ENCODE measurements at places on chromosomes 5 and 9.
A peak's percentile ranks its signal among the peaks of the same experiment; 100 is the strongest.

DNA sequence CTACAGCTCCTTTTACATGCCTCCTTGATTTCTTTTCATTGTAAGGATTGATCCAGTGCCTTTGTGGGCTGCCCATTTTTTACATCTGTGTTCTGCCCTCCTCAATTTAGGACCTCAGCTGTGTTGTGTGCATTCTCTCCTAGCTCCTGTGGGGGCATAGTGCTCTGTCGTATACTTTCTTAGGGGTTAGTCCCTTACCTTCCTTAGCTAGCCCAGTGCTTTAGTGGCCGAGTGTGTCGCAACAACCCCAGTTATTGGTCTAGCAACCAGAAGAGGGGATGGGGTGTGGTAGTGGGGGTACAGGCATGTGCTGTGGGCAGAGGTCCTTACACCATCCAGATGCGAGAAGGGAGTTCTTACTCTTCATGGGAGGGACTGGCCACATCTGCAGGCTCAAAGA, 12.1 kb downstream of the MTRR start:
- DNase-seq: no peak

DNA sequence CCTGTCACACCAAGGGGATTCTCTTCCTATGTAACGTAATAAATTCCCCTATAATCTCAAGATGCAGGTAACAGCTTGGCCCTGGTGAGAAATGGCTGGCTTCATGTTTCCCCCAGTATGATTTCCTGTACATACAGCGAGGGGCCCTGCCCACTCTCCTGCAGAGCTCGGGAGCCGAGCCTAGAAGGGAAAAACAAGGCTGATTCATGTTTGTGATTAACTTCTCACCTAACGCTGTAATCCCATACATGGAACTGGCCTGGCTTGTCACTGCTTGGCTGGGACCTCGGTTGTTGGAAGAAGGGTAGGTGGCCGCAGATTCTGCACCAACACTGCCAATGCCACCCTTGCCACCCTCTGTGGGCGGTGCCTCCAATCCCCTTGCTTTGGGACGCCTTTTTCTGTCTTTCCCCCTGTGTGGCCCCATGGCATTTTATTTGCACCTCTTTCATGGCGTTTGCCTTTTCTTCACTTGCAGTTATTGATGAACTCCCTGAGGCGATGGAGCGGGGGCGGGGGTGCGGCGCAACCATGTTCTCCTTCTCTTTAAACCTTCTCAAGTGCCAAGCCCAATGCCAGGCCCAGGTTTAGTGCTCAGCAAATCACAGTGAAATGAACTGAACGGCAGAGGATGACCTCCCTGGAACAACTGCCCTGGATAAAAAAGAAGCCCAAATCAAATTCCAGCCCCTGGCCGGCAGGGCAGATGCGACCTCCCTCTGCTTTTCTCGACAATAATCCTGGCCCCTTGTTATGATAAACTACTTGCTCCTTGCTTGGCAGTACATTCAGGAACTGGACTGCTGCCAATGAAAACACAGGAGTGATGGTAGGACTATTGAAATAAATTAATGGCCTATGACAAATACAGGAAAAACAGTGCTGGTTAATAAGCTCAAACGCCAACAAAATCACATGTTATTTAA, 108.1 kb downstream of the TMEM174 start:
- DNase-seq: peak; percentile 73

GRCh38 chr9:127430415-127430814, 6.2 kb downstream of the ZNF79 start:
- no peak for DNase-seq

DNA sequence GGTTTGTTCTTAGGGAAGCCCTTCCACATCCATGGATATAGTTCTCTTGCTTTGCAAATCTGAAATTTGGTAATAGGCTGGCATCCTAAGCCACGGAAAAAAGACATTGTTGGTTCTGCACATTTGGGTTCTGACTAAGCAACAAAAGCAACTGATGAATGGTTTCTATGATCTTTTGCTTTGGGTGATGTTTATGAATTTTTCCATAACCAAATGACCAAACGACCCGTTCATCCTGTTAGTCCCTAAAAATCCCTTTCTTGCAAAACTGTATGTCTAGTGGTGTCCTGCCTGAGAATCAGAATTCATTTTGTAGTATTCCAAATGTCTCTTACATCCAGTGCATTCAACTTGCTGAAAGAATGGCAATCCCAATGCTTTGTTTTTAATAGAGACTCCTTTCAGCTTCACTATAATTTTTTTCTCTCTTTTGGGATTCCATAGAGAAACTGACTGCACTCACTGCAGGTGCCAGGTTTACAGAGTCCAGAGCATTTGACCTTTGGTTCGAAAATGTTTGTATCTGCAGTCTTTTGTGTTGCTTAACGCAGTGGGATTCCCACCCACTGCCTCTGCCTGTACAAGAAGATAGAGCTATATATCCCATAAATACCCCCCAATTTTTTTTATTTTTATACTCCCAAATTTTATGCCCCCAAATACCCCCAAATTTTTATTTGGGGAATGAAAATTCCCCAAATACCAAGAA, 4.7 kb downstream of the SPTAN1 start:
- no peak for DNase-seq

- DNase-seq: no peak
Observed at GRCh38 chr5:64775291-64775690, 6.6 kb downstream of the CWC27 start.

- DNase-seq: no peak
Observed at GRCh38 chr5:172630986-172631385, 10.1 kb upstream of the NEURL1B start.

- no peak for DNase-seq
Observed at GRCh38 chr5:158120760-158121159, 261.8 kb upstream of the CLINT1 start.

DNA sequence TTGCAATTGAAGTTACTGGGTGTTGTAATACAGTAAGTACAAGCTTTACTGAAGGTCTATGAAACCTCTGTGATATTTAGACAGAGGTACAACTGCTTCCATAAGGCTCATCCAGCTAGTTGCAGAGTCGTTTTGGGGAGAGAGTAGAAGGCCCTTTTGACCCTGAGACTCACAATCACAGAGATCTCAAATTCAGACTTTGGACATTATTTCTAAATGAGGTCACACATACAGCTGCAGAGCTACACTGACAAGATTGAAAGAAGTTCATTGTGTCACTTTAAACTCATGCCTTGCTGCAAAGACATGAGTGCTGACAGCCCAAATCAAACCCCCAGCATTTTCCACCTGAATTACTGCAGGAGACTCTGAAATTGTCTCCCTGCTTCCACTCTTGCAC, 205.9 kb upstream of the TMEM161B start:
- no peak for DNase-seq

- DNase-seq: peak; percentile 31
Observed at GRCh38 chr5:157575381-157576020, at the start of gene ADAM19. Gene ADAM19 (minus strand): TSS chr5:157575775. CDS start chr5:157575696, 79 bp downstream.

DNA sequence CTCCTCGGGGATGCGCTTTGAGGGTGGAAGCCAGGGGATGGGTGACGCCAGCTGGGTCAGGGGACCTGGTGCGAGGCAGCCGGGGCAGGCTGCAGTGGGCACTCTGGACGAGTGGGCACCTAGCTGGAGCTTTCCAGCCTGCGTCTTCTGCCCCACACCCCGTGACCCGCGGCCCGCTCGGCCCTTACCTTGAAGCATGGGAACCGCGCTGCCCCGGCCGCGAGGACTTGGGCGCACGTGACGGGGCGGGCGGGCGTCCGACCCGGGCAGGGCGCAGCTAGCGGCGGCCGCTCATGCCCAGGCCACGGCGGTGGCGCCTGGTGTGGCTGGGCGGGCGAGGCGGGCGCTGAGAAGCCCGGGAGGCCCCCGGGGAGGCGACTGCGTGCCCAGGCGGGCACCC, 300 bp downstream of the FAM163B start:
- DNase-seq: no peak

DNA sequence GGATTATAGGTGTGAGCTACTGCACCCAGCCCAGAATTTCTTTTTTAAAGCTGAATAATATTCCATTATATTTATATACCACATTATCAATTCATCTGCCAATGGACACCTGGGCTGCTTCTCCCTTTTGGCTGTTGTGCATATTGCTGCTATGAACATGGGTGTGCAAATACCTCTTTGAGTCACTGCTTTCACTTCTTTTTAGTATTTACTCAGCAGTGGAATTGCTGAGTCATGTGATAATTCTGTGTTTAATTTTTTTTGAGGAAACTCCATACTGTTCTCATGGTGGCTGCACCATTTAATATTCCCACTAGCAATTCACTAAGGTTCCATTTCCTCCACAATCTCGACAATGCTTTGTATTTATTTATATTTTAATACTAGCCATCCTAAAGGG, 36.1 kb upstream of the KIF4B start:
- DNase-seq: no peak

DNA sequence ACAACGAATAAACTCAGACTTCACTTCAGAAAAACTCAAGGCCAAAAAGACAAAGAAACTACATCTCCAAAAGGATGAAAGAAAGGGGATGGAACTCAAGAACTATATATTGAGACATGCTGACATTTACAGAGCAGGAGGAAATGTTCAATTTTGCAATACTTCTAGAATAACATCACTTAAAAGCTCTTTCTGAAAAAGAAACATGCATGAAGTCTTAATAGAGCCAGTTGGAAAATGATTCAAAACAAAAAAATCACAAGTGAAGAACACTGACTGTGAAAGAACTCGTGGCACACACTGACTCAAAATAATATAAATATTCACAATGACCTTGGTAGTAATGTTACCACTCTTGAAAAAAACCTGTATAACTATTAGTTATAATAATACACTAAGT, 267.8 kb upstream of the NREP start:
- DNase-seq: no peak
